ENCODE measurements at places on chromosomes 1 and 21.

GRCh38 chr1:48750109-48750508, 26.6 kb downstream of the BEND5 start:
- DNase-seq = no peak

DNA sequence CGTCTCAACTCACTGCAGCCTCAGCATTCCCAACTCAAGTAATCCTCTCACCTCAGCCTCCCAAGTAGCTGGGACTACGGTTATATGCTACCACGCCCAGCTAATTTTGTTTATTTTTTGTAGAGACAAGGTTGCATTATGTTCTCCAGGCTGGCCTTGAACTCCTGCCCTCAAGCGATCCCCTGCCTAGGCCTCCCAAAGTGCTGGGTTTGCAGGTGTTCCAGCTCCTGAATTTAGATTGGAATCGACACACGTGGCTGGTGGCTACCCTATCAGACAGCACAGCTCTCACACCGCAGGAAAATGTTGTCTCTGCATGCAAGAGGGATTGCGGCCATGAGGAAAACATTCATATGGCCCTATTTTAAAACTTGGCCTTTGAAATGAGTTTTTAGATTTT, 76.7 kb upstream of the GALNT2 start:
- DNase-seq = no peak

- no peak for DNase-seq
Observed at GRCh38 chr1:218698141-218698540, 353.0 kb downstream of the TGFB2 start.

- no peak for DNase-seq
Observed at GRCh38 chr1:170192546-170192945, 46.8 kb downstream of the NTMT2 start.

GRCh38 chr1:100704473-100704872, 15.1 kb upstream of the VCAM1 start:
- DNase-seq = no peak

- DNase-seq = no peak
Observed at GRCh38 chr1:20950679-20951078, 163.6 kb upstream of the HP1BP3 start.

- peak; percentile 36 for DNase-seq
Observed at GRCh38 chr1:3564921-3565831, 46.1 kb downstream of the MEGF6 start.

DNA sequence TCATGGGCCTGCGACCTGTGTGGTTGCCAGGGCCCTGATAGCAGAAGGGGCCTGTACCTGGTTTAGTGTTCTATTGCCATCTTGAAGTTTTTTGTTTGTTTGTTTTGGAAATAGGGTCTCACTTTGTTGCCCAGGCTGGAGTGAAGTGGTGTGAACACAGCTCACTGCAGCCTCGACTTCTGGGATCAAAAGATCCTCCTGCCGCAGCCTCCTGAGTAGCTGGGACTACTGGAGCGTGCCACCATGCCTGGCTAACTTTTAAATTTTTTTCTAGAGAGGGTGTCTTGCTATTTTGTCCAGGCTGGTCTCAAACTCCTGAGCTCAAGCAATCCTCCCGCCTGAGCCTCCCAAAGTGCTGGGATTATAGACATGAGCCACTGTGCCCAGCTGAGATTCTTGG, 72.9 kb downstream of the UBE2T start:
- no peak for DNase-seq

- DNase-seq = no peak
Observed at GRCh38 chr1:99673315-99673714, 27.4 kb downstream of the PALMD start.

DNA sequence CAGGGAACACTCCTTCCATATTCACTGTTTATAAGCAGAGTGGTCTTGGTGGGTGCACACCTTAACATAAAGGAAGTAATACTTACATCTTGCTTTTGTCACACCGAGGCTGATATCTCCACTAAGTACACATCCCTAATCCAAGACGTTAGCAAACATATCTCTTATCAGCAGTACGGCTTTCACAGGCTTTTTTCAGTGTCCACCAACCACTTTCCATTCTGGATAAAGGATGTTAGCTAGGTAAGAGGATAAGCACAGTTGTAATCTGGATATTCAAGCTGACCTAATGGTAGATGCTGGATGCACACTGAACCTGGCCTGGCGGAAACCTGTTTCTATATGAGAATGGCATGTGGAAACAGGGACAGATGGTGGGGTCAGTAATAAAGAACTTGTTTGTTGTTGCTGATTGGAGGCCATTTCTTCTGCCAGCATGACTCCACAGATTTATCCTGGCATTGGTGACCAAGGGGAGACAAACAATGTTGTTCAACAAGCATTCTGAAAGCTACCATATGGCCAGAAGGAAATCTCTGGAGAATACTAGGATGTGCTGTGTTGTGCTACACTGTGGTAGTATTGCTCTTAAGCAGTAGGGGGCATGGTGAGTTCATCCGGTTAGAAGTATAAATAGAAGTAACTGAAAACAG, 416.4 kb downstream of the PTBP2 start:
- DNase-seq = peak; percentile 3

DNA sequence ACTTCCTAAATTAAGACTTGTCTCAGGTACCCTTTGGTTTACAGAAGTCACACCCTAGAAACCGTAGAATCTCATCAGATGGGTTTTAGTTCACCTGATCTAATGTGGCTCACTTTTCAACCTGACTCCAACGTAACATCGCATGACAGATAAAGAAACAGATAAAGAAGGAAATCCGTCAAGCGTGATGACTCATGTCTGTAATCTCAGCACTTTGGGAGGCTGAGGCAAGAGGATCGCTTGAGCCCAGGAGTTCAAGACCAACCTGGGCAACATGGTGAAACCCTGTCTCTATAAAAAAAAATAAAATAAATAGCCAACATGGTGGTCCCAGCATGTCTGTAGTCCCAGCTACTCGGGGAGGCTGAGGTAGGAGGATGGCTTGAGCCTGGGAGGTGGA, 97.3 kb downstream of the SPSB1 start:
- peak; percentile 19 for DNase-seq

GRCh38 chr1:225850370-225850769, 31.8 kb downstream of the TMEM63A start:
- DNase-seq = no peak

GRCh38 chr21:40173816-40174215, 306.6 kb downstream of the PCP4 start:
- no peak for DNase-seq

DNA sequence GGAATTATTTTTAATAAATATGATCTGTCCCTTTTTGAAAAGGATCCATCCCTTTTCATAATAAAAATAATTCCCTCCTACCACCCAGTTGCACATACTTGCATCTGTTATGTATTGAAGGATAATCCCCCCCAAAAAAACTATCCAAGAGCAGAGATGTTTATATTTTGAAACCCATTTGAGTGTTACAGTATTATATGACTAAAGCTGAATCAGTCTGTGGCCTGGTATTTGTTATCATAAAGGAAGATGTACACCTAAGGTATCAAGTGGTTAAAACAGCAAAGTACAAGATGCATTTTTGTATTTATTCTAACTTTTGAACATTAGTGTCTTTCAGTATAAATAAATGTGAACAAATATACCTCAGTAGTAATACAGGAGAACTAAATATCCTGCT, 12.7 kb upstream of the TGFB2 start:
- no peak for DNase-seq

GRCh38 chr1:31300193-31300592, 3.4 kb downstream of the ZCCHC17 start:
- DNase-seq = no peak

GRCh38 chr1:4307468-4307845, 347.0 kb upstream of the AJAP1 start:
- no peak for DNase-seq

DNA sequence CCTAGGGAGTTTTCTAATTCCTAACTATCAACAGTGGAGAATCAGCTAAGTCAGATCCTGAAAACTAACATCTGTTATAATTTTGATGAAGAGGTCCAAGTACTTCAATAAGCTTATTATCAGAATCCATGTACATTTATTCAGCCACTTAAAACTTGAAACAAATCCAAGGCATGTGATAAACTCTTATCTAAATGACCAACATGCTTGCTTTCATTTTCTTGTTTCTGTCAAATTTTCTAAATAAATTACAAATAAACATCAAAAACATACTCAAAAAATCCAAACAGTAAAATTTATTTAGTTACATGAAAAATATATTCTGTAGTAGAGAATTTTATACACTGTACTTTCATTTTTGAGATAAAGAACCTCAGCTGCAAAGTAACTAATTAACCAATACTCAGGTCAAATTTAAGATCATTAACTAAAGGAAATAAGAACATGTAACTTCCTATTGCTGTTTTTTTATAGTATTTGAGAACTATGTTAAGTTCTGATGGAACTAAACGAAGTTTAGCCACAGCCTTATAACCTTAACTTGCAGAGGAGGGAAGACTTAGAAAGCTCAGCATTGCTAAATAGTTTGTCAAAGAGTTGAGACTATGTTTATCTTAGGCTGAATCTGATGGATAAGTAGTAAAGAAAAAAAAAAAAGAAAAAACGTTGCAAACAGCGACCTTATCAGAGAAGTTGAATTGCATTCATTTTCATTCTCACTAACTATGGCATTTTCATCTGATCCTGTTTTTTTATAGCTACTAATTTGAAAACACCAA, 44.9 kb downstream of the SYNJ1 start:
- DNase-seq = no peak

DNA sequence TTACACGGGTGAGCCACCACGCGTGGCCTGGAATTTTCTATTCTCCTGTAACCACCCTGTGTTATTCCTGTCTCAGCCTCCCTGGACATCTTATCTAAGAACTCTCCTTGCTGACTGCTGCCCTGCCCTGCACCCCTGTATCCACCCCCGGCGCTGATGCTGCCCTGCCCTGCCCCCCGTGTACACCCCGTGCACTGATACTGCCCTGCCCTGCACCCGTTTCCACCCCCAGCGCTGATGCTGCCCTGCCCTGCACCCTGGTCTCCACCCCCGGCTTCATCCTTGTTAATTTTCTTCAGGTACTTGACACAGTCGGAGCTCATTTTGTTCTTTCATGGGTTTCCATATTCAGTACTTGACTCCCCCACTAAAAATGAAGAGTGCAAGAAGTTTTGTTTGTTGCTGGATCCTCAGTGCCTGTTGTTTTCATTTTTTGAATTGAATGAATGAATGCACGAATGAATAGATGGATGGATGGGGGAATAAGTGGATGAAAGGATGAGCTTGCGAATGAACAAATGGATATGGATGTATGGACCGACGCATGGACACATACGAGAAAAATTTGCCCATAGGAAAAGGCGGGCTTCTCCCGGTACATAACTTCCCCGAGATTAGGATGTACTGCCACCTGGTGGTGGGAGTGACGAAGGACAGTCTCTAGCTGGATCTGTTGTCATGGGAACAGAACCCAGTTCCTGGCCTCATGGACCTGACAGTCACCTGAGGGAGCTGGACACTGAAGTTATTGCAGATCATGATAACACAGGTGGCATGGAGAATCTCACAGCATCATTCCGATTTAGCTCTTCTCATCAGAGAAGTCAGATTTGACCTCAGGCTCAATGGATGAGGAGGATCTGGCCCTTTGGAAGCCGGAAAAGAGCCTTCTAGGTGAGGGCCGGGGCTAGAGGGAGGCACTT, 14.9 kb downstream of the AADACL4 start:
- peak; percentile 77 for DNase-seq

GRCh38 chr1:31617916-31618746, 642 bp downstream of the HCRTR1 start:
- peak; percentile 55 for DNase-seq

GRCh38 chr1:169466259-169467230, 19.2 kb downstream of the SLC19A2 start:
- no peak for DNase-seq

GRCh38 chr21:16708101-16708835, 804.6 kb upstream of the CXADR start:
- DNase-seq = no peak

DNA sequence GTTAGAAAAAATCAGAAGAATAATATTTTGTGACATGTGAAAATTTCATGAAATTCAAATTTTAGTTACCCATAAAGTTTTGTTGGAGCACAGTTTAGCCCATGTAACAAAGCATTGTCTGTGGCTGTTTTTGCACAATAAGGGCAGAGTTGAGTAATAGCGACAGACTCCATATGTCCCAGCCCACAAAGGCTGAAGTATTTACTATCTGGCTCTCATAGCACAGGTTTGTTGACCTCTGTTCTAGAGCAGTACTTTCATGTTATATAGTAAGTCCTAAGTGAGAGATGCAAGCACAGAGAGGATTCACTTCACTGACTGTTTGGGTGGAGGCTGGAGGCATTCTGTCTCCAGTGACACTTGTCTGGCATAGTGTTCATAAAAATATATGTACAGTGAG, 6.8 kb downstream of the LAMC1 start:
- no peak for DNase-seq

DNA sequence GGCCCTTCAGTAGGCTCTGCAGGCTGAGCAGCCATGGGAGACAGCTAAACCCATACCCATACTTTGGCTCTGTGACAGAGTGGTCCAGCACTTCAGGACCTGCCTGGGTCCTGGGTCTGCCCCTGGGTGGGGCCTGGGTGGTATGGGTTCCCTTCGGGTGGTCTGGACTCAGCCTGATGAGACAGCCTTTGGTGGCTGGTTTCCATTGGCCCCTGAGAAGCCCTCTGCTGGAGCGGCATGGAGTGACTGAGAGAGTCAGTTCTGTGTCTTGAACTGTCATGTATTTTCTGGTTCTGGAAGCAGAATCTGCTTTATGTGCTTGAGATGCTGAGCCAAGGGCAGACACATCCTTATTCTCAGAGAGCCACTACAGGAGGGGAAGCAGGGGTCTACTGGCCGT, 31.3 kb upstream of the KCNA2 start:
- DNase-seq = no peak

- no peak for DNase-seq
Observed at GRCh38 chr1:60745484-60745883, 336.9 kb upstream of the NFIA start.

GRCh38 chr1:188425687-188426086, 1596.9 kb downstream of the PLA2G4A start:
- no peak for DNase-seq

DNA sequence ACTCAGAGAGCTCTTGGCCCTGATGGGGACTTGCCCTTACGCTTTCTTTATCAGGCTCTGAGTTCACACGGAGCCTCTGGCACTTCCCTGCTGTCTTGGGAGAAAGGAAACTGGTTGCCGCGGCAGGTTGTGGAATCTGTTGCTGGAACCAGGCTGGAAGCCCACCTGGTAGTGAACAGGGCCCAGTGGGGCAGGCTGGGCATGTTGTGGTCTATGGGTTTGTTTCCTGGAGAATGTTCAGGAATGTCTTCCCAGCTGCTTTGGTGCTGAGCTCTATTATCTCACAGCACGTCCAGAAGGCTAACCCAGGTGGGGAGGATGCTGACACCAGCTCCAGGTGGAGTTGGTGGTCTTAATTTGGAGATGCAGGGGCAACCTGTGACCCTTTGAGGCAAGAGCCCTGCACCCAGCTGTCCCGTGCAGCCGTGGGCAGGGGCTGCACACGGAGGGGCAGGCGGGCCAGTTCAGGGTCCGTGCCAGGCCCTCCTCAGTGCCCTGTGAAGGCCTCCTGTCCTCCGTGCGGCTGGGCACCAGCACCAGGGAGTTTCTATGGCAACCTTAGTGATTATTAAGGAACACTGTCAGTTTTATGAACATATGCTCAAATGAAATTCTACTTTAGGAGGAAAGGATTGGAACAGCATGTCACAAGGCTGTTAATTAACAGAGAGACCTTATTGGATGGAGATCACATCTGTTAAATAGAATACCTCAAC, 33.3 kb upstream of the TDRD10 start:
- no peak for DNase-seq
